ENCODE measurements at places on chromosomes 2 and 18.

GRCh38 chr18:75075016-75075305, 134.0 kb downstream of the PTGR3 start:
- no peak for DNase-seq

DNA sequence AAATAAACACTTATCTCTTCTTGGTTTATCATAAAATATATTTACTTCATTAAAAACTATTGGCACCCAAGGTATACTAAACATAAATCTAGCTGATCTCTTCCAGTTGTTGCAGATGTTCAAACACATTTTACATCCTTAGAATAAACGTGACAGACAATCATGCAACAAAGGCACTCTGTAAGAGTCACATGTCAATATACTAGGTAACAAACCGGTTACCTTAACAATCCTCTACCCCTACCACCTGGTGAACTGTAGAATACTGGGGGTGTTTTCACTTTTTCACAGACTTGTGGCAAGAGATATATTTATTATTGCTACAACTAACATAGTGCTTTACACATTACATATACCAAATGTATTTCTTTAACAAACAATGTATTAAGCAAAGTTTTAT, 15.8 kb downstream of the STK17B start:
- no peak for DNase-seq

GRCh38 chr2:190882856-190883582, 2.4 kb downstream of the GLS start:
- DNase-seq: no peak

- no peak for DNase-seq
Measured at GRCh38 chr2:16391986-16392385, 273.6 kb downstream of the CYRIA start.

DNA sequence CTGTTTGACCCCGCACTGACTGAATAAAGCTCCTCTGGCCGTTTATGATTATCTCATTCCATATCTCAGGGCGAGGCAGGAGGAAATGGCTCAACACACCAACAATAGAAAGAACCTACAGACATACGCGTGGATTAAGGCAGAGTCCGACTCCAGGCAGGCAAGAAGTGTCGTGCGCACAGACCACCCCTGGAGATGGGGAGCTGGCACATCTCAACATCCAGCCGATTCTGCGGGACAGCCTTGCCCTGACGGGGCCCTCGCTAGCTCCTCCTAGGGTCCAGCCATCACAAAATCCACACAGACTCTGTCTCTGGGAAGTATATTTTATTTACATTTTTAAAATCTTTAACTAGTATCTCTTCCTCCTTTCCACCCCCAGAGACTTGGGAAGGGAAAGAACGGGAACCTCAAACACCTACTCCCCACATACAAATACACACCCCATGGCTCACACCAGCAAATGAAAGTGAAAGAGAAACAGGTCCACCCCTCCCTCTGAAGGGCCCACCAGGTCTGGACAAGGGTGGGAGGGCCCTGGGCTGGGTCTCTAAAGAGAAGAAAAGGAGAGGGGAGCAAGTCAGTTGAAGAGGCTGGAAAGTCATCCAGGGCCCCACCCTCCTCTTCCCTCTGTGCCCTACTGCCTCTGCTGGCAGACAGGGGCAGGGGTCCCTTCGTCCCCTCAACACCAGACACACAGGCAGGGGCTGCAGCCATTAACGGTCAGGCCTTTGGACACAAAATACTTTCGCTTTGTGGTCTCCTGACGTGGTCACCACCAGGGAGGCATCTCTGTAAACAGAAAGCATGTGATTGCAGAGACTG, 3.2 kb downstream of the GPBAR1 start:
- no peak for DNase-seq

DNA sequence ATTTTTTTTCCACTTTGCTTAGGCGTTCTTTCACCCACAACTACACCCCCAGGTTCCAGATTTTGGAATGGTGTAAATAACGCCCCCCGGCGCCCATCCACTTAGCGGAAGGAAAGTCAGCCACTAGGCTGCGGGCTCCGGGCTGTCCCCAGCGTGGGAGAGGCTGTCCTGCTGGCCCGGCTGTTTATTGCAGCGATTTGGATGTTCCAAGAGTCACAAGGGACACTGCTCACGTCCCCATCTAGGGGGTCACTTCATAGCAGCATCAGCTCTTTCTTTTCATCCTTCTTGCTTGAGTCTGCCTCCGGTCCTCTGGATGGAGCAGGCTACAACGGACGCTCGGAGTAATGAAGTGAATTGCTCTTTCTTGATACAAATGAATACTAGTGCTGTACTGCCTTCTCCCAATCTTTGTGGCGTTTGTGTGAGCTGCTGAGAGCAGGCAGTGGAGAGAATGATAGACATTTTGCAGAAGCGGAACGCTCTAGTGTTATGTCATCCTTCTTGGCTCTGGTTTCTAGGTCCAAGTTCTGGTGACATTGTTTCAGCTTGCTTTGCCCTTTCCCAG, 50.7 kb upstream of the PAIP2B start:
- DNase-seq: peak; percentile 49

DNA sequence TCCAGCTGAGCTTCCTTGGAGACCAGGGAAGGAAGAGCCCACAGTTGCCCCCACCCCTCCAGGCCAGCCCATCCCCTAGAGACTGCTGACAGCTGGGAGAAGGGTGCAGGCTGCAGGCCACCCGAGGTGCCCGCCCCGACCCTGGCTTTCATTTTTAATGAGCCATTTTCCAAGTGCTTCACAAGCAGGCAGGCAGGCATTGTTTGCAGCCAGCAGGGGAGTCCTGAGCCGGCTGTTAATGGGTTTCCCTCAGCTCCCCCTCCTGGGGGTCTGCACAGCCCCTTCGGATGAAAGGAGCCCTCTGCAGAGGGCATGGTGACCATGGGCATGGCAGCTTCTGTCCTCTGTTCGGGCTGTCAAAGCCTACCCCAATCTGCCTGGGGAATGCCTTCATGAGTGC, 94.5 kb downstream of the ZBTB7C start:
- no peak for DNase-seq

DNA sequence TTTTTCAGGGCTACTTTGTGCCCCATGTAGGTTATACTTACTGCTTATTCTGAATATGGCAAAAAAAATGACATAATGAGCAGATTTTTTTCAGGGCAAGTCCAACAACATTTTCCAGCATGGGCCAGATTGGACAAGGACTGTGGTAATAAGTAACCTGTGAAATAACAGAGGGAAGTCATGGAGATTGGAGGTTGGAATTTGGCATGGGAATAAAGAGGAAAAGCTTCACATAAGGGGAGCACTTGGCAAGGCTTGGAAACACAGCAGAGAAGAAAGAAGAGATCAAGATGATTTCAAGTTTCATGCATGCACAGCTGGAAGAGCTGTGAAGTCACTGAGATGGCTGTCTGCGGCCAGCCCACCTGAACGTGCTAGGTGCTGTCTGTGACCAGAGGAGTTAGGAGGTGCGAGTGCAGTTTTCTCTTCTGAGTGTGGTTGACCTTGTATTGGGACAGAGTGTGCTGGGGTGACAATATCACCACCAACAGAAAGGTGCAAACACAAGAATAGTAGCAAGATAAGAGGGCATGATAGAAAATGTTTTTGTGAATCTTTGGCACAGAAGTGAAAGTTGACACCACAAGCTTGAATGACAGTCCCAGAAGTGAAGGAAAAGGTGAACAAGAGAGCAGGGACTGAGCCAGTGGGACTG, 71.1 kb upstream of the DSC1 start:
- no peak for DNase-seq

DNA sequence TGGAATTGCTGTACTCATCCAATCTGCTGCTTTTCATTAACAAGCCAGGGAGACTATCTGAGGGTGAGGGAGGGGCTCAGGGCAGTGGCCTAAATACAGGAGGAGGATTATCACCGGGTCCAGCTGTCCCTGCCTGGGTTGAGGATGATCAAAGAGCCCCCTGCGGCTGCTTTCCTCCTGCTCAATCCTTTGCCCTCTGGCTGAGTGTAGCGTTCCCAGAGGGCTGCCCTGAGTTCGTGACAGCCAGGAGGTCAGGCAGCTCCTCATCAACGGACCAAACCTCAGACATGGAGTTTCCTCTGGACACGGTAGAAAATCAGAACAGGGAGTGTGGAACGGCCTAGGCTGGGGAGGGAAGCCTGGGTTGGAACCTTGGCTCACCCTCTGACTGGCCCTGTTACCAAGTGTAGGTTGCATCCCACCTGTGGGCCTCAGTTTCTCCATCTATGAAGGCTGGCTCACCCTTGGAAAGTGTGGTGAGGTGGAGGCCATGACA, 23.5 kb downstream of the CIB4 start:
- DNase-seq: no peak

GRCh38 chr2:177141866-177142265, 70.7 kb upstream of the HNRNPA3 start:
- DNase-seq: no peak

DNA sequence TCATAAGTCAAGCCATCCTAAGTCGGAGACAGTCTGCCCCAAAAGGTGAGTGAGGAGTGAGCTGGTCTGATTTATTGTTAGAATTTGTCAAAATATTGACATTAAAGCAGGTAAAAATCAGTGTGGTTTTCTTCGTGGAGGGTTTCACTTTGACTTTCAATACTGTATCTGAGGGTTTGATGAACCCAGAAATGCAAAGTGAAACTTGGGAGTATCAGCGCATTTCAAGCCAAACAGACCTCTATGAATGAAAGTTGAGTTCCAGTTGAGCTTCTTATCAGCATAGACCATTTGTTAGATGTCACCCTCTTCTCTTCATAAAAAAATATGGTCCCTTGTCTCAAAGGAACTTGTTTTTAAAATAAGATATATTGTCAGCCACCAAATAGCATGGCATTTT, 21.7 kb upstream of the CXCR4 start:
- no peak for DNase-seq

DNA sequence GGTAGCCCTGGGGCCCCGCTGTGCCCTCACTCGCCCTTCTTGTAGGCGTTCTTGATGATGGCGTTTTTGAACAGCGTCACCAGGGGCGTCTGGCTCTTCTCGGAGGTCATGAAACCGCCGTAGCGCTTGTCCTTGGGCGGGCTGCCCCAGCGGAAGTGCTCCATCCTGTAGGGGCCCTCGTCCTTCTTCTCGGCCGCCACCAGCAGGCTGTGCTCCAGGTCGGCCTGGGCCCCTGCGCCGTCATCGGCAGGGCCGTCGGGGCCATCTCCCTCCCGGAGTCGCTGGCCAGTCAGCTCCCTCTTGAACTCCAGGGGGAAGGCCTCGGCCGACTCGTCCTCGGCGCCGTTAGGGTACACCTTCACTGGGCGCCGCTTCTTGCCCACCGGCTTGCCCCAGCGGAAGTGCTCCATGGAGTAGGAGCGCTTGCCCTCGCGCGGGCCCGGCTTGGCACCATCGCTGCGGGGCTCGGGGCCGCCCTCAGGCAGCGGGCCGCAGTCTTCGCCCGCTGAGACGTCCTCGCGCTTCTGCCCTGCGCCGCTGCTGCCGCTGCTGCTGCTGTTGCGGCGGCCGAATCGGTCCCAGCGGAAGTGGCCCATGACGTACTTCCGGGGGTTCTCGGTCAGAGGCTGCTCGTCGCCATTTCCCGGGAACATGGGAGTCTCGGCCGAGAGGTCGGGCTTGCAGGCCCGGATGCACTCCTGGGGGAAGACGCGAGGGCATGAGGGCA, 7.2 kb downstream of the POMC start:
- DNase-seq: peak; percentile 76

DNA sequence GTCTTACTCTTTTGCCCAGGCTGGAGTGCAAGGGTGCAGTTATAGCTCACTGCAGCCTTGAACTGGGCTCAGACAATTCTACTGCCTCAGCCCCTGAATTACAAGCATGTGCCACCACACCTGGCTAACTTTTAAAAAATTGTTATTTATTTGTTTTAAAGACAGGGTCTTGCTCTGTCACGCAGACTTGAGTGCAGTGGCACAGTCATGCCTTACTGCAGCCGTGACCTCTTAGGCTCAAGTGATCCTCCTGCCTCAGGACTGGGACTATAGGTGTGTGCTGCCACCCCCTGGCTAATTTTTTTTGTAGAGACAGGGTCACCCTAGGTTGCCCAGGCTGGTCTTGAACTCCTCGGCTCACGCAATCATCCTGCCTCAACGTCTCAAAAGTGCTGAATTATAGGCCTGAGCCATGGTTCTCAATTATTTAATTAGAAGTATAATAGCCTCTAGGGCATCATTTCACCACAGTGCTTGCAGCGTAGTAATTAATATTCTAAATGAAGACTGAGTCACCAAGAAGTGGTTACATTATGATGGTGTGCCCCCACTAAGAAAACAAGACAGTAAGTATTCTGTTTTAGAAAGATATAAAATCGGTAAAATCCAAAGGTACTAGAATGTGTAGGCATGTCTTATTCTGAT, 69.6 kb downstream of the EML4 start:
- peak; percentile 27 for DNase-seq

DNA sequence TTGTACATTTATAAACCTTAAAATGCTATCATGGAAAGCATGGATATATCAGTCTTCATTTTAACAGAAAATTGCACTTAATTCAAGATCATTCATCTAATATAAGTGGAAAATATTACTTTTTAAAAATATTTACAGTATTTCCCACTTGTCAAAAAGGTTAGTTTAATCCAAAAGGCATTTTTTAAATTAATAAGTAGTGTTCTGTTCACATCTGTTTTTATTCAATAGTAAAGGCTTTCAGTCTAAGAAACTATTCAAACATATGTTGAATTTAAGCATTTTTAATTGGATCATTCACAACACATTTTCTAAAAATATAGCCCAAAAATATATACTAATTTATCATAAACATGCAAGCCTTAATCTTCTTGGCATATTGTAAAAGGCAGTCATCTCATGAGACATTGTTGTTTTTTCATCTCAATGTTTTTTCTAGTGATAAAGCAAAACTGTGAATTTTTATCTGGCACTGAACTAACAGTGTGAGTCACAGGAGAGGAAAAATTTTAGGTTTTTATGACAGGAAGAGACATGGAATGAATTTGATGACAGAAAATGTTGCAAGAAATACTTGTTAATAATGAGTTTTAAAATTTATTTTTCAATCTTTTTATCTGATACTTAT, 1642.5 kb upstream of the TMEFF2 start:
- peak; percentile 87 for DNase-seq

GRCh38 chr2:226655871-226656270, 143.7 kb downstream of the IRS1 start:
- DNase-seq: no peak

All from fibroblast of skin of scalp (primary cell).